GM12864 (cell line): ENCODE measurements at places on chromosomes 11 and 22.

GRCh38 chr11:207863-208180, 314 bp downstream of the RIC8A start:
- DNase-seq: no peak

DNA sequence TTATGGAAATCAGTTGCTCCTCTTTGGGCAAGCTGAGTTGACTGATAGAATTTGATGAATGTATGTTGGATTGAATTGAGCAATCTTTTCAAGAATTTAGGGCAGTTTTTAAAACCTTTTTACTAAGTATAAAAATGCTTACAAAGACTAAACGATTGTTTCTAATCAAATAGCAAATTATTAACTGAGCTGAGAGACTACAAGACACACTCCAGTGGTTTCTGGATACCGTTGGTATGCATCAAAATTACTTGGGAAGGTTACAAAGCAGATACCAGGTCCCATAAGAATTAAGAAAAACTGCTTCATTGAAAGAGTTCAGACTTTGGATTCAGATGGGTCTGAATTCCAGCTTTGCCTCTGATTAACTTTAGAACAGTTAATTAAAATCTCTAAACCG, 721.4 kb downstream of the FAM181B start:
- no peak for DNase-seq

- no peak for DNase-seq
These were observed 88.1 kb upstream of the GAL start for GRCh38 chr11:68596231-68596630.

GRCh38 chr11:125287491-125288210, 123.1 kb downstream of the PKNOX2 start:
- no peak for DNase-seq

- DNase-seq: no peak
These were observed 37.2 kb downstream of the CKAP5 start for GRCh38 chr11:46808799-46809431.
